A549 (cell line): ENCODE measurements at places on chromosomes 1 and 21. TPM values are rescaled to one million over a fixed set of nuclear protein-coding genes. Genes with fewer than 3 reads are reported as not detected.
A peak's percentile ranks its signal among the peaks of the same experiment; 100 is the strongest.

DNA sequence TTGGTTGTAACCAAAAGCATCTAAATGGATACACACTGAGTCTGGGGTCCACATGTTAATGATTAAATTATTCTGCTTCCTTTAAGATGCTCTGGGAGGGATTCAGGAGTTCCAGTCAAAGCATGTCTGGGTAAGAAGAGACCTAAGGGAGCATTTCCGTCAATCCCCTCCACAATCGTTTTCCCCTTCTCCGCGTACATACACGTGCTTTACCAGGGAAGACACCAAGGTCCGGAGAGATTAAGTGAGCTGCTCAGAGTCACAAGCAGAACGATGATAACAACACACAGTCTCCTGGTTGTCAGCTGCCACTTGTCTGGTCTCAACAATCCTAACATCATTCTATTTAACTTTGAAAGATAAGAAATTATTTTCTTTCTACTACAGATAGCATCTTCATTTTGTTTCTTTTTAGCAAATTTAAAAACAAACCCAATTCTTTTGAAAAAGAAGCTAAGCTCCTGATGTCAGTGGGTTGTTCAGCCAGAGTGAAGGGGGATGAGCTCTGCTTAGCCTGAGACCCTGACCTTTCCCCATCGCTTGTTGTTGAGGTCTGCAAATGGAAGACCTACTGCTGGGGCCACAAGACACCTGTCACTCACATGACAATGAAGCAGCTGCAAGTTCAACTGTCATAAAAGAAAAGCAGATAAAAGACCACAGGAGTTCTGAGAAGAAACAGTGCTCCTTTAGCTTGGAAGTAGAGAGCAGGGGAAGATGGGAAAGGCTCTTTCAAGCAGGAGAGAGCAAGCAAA is 4.5 kb downstream of the PAFAH2 start:
- DNase-seq = no peak

Gene CHI3L2
- 0.22 to 0.43 TPM (median 0.42 TPM) in 3 replicates for polyA plus RNA-seq

DNA sequence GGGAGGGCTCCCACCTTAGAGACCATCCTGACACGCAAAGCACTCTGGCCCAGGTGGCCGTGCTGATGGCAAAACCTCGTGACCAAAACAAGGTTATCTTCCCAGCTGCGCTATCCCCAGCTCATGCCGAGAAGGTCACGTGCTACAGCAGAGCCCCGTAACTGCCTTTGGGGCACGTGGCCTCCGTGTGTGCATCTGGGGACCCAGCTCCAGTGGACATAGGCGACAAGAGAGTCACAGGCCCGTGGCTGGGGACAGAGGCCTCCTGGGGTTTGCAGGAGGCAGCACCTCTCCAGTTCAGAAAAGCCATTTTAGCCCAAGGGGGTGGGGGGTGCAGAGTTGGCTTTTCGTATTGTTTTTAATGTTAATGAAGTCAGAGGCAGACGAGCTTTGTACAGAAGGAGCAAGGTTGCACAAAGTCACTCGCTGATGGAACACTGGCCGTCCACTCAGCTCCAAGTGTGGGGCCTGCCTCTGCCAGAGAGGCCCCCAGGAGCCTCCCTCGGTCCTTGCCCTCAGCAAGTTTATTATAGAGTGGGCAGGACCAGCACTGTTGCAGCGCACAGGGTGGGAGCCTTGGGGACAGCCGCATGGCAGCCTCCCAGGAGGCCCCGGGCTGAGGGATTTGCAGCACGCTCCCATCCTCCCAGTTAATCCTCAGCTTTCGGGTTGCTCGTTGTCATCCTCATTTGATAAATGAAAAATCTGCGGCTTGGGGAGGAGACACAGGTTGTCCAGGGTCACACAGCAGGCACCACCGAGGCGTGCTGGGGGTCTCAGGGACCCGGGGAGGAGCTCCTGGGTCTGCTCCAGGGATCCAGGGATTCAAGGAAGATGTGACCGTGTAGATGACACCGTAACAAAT is 8.0 kb upstream of the PDE9A start:
- DNase-seq = no peak

DNA sequence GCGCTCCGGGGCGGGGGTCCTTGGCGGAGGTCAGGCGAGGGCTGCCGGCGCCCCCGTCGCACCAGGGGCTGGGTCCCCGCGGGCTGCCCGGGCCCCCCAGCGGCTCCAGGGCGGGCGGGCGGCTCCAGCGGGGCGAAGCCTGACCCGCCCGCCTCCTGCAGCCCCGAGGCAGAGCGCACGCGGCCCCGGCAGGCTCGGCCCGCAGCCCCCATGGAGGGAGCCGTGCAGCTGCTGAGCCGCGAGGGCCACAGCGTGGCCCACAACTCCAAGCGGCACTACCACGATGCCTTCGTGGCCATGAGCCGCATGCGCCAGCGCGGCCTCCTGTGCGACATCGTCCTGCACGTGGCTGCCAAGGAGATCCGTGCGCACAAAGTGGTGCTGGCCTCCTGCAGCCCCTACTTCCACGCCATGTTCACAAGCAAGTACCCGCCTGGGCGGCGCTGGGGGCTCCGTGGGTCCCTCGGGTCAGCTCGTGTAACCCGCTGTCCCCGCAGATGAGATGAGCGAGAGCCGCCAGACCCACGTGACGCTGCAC is 817 bp downstream of the KLHL17 start:
- DNase-seq = no peak

GRCh38 chr1:234928642-234929041 is 200.0 kb downstream of the TOMM20 start:
- DNase-seq = no peak

DNA sequence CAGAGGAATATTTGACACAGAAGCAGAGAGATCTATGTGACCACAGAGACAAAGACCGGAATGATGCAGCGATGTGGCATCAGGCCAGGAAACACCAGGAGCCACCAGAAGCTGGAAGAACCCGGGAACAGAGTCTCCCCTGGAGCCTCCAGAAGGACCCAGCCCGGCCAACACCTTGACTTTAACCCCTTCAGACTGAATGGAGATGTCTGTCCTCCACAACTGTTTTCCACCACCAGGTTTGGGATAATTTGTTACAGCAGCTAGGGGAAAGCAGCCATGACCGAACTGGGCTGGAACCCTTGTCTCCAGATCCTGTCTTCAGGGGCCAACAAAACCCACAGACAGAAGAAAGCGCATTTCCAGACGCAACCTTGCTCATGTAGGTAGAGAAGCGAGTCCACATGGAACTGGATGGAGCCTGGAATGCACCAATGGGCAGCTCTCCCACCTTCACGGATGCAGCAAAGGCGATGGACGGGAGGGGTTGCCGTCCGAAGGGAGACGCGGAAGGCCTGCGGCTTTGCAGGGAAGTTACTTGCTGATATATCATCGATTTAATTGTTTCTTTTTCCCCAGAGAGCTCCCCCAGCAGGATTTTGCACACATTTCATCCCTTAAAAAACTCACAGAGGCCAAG is 396.6 kb downstream of the NPHP4 start:
- no peak for DNase-seq

GRCh38 chr21:42374864-42375499 is 8.6 kb upstream of the TFF1 start:
- DNase-seq = no peak

GRCh38 chr1:81499487-81499886 is 301.2 kb upstream of the ADGRL2 start:
- DNase-seq = no peak

DNA sequence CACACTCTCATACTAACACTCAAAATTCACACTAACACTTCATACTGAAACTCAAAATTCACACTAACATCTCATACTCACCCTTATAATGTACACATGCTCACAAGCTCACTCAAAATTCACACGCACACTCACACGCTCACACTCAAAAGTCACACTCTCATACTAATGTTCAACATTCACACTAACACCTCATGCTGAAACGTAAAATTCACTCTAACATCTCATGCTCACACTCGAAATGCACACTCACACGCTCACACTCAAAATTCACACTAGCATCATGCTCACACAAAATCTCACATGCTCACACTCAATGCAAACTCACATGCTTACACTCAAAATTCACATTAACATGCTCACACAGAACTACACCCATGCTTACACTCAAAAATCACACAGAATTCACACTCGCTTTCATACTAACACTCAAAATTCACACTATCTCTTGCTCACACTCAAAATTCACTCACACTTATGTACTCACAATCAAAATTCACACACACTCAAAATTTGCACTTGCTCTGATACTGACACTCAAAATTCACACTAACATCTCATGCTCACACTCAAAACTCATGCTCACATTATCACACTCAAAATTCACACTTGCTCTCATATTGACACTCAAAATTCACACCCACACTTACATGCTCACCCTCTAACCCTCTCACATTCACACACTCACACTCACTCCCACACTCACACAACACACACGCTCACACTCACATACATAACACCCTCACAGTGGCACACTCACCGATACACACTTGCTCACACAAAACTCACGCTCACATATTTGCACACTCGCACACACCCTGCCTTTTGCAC is 264.4 kb upstream of the VAMP3 start:
- no peak for DNase-seq

DNA sequence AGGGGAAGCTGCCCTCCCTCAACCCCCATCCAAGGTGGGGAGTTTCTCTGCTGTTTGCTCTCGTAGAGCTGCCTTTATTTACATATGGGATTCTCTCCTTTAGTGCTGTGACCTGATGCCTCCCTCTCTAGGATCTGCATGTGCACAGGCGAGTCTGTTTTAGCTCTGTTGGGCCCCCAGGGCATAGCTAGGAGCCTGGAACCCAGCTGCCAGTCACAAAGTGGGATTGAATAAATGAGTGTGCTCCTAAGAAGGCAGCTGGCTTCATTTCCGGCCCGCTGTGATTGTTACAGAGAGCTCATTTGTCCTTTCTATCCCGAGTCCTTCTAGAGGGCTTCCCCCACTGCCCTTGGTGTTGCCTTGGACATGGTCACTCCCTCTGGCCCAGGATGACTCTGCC is 176.6 kb downstream of the GRIK3 start:
- DNase-seq = no peak

- no peak for DNase-seq
These were observed 5.7 kb downstream of the BCAR3 start for GRCh38 chr1:93675931-93676330.

DNA sequence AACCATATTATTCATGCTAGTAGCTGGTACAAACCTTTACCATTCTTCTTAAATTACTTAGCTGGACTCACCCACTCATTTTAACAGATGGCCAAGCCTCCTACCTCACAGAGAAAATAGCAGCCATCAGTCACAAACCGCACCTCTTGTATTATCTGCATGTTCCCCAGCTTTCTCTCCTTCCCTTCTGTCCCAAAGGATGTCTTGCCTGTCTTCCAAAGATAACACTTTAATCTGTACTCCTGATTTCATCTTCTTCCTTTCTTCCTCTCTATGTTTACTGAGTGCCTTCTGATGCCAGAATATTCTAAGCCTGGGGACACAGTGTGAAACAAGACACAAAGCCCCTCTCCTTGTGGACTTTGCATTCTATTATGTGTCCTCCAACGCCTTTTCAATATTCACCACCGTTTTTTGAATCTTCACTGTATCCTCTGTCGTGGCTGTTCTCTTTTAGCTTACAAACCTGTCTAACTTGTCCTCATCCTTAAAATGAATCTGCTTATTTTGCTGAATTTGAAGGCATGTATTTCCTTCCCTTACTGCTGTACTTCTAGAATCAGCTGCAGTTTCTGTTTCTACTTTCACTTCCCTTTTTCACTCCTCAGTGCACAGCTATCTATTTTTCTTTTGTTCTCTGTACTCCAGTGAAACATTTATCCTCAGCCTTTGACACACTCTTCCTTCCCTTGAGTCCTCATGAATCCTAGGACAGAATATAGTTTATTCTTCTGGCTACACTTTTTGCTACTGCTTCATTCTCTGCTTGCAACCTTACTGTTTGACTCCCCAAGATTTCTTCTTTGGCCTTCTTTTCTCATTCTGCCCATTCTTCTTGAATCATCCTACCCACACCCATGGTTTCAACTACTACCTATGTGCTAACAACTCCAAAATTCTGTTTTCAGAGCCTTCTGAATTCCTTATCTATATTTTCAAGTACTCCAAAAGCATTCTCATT is 216.9 kb upstream of the SAMSN1 start:
- no peak for DNase-seq

DNA sequence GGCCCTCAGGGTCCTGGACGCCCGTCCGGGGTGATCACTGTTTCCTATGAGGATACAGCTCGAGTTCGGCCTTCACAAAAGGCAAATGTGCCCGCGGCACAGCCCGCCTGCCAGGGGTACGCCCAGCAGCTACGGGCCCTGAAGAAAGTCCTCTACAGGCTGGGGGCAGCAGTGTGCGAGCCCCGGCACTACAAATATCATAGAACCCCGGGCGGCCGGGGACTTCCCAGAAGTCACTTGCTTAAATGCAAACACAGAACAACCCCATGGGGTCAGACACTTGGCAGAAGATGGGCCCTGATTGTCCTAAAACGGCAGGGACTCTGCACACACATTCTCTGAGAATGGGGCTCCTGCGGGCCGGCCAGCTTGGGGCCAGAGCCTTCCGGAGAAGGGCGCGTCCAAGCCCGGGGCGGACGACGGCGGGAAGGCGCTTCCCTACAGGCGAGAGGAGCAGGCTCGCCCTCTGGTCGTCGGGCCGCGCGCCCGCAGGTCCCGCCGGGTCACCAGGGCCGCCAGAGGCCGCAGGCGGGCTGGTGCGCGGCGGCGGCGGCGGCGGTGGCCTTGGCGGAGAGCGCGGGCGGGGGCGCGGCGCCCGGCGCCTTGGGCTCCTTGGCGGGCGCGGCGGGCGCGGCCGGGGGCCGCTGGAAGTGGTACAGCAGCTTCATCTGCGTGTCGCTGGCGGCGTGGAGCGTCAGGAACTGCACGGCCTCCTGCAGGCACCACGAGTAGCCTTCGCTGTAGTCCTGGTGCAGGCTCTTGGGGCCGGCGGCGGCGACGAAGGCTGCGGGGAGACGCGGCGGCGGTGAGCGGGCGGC is 888 bp downstream of the HES5 start:
- DNase-seq = no peak

- no peak for DNase-seq
These were observed 124.3 kb downstream of the DISC1 start for GRCh38 chr1:231750818-231751362.

Gene PCNX2
- 8.7 to 9.0 TPM (median 8.8 TPM) in 3 replicates for polyA plus RNA-seq

GRCh38 chr1:183905508-183906113 is 100.7 kb downstream of the RGL1 start:
- no peak for DNase-seq

- peak; percentile 57 for DNase-seq
These were observed 207.9 kb upstream of the C1orf87 start for GRCh38 chr1:60281360-60281932.

GRCh38 chr1:198841477-198841876 is 202.6 kb downstream of the PTPRC start:
- no peak for DNase-seq

Gene CASZ1
- 0.94 to 1.2 TPM (median 1.1 TPM) in 3 replicates for polyA plus RNA-seq

- no peak for DNase-seq
These were observed 16.3 kb downstream of the ABCD3 start for GRCh38 chr1:94434365-94435045.
